ENCODE measurements at places on chromosomes 13 and 19.
A peak's percentile ranks its signal among the peaks of the same experiment; 100 is the strongest.

GRCh38 chr19:43997631-43998290 is 5.0 kb upstream of the ZNF230 start:
- DNase-seq: no peak

- DNase-seq: peak; percentile 100
These were observed at the start of the genes AKT1S1 and TBC1D17 for GRCh38 chr19:49877020-49877878. Gene AKT1S1, minus strand, starts transcription at chr19:49877355. Its CDS starts 4,060 bp downstream, at chr19:49873295. Gene TBC1D17, plus strand, starts transcription at chr19:49877702. Its CDS starts 22 bp downstream, at chr19:49877724.

GRCh38 chr13:48813518-48813917 is 159.8 kb downstream of the CYSLTR2 start:
- DNase-seq: no peak

- no peak for DNase-seq
These were observed 48.0 kb downstream of the RFX2 start for GRCh38 chr19:6062274-6062673.

GRCh38 chr19:56718231-56718630 is 46.7 kb upstream of the ZNF835 start:
- no peak for DNase-seq

DNA sequence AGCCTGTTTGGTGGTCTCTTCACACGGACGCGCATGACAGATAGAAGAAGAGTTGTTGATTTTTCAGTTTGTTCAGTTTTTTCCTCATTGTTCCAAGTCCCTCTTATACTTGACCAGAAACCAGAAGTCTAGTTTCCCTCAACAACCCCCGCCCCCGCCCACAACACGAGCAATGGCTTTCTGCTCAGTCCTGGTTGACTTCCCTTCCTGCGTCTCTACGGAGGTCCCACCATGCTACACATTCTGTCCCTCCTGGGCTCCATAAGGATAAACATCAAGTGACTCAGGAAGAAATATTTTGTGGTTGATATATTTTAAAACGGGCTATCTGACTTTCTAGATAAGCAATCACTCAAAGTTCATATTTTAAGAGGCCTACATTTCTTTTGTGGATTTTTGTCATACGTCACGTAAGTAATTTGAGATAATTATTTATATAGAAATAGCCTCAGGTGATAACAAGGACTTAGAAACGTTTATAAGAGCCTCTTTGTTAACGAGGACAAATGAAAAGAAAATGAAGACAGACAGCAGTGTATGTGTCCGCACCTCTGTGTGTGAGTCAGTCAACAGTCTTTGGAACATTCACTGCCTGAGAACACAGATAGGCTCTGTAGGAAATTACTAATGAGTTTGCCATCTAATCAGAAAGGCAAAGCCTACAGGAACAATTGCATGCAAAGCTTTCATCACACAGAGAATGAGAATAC is 214.4 kb downstream of the RAP2A start:
- DNase-seq: peak; percentile 67

DNA sequence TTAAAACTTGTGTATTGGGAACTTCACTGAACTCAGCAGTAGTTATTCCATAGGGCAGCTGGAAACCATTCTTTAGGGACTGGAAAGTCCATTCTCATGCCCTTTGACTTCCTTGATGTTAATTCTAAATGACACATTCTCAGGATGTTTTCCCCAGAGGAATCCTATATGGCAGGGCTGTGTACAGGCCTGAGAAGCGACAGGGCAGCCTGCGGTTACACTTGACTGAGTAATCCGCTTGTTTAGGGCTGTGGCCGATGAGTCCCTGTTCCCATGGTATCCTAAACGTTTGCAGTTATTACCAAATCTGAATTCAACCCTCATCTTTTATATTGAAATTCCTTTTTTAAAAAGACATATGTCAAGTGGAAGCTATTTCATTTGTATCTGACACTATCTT is 83.5 kb downstream of the COL4A2 start:
- peak; percentile 90 for DNase-seq

- DNase-seq: peak; percentile 5
These were observed 18.0 kb downstream of the CATSPERD start for GRCh38 chr19:5738423-5738822.

GRCh38 chr13:32175307-32175706 is 139.9 kb downstream of the ZAR1L start:
- DNase-seq: no peak

DNA sequence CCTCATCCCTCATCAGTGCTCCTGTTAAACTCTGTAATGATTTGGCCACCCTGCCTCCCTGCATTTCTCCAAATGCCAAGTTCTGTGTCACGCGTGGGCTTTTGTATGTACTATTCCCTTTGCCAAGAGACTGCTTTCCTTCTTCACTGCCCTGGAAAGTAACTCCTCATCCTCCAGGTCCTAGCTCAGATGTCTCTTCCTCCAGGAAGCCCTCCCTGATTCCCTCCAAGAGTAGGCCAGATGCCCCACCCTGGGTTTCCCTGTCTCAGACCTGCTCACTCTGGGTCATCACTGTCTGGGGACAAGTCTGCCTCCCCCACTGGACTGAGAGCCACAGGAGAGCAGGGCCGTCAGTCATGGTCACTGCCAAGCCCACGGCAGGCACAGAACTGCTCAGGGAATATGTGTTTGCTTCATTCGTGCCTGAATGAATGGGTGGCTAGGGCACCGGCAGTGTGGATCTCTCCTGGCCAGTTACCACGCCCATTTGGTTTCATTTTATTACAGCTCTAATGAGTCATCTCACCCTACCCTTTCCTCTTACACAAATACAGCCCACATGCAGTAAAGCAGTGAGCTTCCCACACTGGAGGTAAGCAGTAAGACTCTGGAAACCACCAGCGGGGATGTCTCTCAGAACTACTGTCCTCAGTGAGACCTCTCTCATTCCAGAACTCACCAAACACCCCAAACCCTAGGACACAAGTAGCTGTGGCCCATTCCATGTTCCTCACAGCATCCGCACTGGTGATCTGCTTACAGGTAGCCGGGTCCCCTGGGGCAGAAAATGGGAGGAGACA is 12.1 kb upstream of the GPR4 start:
- DNase-seq: peak; percentile 96

GRCh38 chr19:35549174-35549788 is 3.9 kb downstream of the TMEM147 start:
- peak; percentile 75 for DNase-seq

Data from choroid plexus epithelial cell (primary cell).